ENCODE measurements at places on chromosomes 2 and 18. TPM values are rescaled to one million over a fixed set of nuclear protein-coding genes. Genes with fewer than 3 reads are reported as not detected.

PLEKHH2 gene
- total RNA-seq = 7.5 TPM

RAB27B gene
- 0.49 TPM for total RNA-seq

GRCh38 chr18:52441794-52442193 is 101.8 kb downstream of the DCC start:
- DNase-seq = no peak

DNA sequence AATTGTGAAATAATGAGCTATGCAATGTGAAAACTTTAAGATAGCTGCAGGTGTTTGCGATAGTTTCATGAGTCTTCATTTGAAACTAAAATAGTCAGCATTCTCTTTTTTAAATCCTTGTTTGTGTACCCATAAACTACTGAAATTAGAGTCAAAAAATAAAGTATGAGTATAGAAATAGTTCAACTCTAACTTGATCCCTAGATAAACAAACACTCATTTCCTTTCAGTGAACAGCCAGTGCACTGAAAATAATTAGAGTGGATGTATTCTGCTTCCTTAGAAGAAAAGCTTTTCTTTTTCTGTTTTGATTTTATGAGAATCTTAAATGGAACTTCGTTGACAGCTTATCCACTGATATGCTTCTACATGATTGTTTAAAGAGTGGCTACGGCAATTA is 1033.4 kb downstream of the SOCS6 start:
- no peak for DNase-seq

GRCh38 chr2:141554810-141555209 is 576.0 kb downstream of the LRP1B start:
- DNase-seq = peak; percentile 29

GRCh38 chr2:129069875-129070594 is 751.4 kb upstream of the HS6ST1 start:
- DNase-seq = no peak

- no peak for DNase-seq
Observed at GRCh38 chr18:31146809-31147208, 15.8 kb downstream of the DSC1 start.

- DNase-seq = no peak
Observed at GRCh38 chr18:37389684-37390368, 175.8 kb downstream of the CELF4 start.
